Stimulated activated naive CD8-positive, alpha-beta T cell treated with anti-CD3 and anti-CD28 coated beads, Interleukin-15, Interleukin-2, amounts not matched to agents 100 U/mL and 50 U/mL, for 24 hours (primary cell): ENCODE measurements at places on chromosomes 11 and 22.

DNA sequence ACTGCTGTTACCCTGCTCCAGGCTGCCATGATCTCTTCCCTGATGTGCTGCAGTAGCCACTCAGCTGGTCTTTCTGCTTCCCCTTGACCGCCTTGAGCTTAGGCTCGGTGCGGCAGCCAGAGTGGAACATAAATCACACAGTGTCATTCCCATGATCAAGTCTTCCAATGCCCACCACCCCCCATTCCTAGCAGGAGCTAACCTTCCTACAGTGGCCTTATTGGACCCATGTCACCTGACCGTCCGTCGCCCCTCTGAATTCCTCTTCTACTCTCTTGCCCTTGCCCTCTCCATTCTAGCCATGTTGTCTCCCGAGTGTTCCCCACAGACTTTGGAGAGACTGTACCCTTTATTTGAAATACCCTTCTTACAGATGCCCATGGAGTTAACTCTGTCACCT is 43.4 kb downstream of the OTOG start:
- DNase-seq: no peak

DNA sequence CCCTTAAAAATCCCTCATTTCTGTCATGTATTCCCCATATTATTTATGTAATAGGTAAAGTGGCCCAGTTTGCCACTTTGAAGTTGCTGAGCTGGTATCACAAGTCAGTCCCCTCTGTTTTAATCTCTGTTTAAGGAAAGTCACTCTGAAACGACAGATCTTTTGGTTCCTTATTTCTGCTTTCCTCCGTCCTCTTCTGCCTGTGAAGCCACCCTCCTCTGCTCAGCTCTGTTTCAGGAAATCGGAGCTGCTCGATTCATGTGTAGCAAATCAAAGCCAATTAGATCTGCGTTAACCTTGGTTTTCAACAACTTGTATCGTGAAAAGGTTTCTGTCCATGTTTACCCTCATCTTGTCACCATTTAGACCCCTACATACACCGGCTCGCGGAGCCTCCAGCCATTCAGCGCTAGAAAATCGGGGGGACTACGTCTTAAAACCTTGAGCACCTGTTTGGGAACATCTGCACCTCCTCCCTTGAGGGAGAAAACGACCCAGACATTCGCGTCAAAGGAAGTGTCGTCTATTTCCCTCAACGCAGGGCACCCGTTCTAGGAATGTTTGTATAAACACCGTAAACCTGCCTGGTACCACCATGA is 576 bp upstream of the SC5D start:
- no peak for DNase-seq

DNA sequence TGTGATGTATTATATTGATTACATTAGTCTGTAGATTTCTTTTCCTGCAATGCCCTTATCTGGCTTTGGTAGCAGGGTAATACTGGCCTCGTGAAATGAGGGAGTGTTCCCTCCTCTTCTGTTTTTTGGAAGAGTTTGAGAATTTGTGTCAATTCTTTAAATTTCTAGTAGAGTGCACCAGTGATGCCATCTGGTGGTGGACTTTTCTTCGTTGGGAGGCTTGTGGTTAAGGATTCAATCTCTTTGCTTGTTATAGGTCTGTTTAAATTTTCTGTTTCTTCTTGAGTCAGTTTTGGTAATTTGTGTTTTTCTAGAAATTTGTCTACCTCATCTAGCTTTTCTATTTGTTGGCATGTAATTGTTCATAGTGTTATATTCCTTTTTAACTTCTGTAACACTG is 18.9 kb downstream of the SHANK3 start:
- DNase-seq: peak; percentile 43

DNA sequence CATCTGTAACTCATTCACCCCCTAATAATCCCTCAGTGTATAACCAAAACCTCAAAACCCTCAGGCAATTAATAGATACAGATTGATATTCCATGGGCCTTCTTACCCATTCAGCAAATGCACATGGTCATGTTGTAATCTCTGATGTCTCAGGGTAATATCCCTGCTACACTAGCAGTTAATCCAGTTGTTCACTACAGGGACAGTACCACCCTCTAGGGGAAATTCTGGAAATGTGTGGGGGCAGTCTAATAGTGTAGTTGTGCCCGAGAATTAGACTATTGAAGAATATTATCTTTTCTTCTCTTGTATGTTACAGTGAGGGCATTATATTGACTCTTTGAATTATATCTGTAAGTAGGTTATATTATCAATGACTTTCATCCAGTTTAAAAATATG is 175.4 kb downstream of the CWF19L2 start:
- no peak for DNase-seq

DNA sequence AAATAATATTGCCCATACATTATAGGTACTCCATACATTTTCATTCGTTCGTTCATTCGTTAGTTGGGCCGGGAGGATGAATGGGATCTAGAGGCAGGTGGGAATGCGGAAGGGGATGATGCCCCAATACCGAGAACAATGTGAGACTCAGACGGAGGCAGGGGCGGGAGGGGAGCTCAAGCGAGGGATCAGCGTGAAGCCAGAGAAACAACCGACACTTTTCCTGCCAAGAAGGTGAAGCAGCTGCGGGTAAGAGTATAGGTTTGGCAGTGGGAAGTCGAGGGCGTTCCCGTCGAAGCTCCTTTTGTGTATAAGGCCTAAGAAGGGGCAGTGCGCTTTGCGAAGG is 1.1 kb upstream of the ARHGEF17 start:
- DNase-seq: no peak

DNA sequence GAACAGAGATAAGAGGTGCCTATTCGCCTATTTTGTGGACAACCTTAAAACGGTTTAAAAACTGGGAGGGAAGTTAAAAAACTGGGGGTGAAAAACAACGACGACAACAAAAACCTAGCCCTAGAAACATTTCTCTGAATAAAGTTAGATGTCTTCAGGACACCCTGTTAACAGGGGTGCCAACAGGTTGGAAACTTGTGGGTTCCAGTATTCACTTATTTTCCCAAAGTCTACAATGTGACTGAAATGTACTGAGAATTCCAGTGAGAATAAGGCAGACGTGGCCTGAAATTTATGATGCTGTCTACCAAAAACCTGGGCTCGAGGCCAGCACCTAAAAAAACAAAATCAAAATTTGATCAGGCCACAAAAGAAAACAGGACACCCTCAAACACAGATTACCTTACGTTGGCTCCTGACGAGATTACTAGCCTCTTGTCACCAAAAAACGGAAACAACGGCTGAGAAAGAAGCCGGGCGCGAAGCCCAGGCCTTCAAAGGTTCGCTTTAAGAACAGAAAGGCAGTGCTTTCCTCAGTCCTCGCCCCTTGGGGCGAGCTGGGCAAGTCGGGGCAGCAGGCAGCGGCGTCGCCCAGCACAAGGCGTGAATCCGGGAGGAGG is 906 bp downstream of the CCDC90B start:
- no peak for DNase-seq

GRCh38 chr11:73830261-73830660 is 42.6 kb downstream of the MRPL48 start:
- DNase-seq: no peak

DNA sequence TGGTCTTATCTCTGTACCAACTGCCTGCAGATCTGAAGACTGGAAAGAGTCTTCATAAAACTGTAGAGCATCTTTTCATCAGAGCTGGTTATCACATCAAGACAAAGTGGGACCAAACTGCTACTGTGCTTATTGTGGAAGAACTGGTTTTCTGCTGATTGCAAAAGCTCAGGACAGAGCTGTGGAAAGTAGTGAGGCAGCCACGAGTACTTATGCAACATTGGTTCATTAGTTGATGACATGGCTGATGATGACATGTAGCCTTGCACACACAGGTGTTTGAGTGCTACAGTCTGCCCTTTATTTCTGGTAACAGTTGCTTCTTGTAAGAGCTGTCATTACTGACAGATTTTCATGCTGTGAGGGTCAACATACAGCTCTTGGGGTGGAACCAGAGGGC is 185.4 kb upstream of the GUCY1A2 start:
- no peak for DNase-seq
